ENCODE measurements at places on chromosomes 16 and 17. TPM values are rescaled to one million over a fixed set of nuclear protein-coding genes. Genes with fewer than 3 reads are reported as not detected.

The PRPF8 gene
- total RNA-seq = 94.3 TPM

The DPEP2NB gene
- total RNA-seq = not detected

The PCGF2 gene
- total RNA-seq = 3.2 TPM

The HOXB7 gene
- 7.1 TPM for total RNA-seq

The PMFBP1 gene
- under 0.01 TPM for total RNA-seq

The KRTAP9-9 gene
- total RNA-seq = not detected

The MMP15 gene
- total RNA-seq = 5.4 TPM

The C16orf86 gene
- total RNA-seq = 3.2 TPM

The ZNF287 gene
- 1.8 TPM for total RNA-seq

The SSTR5 gene
- 0.38 TPM for total RNA-seq

All from dermis microvascular lymphatic vessel endothelial cell (primary cell).